ACHN (cell line): ENCODE measurements at places on chromosomes 7 and 10.

GRCh38 chr7:17681965-17682364 lies 258.3 kb downstream of the SNX13 start:
- no peak for DNase-seq

GRCh38 chr10:79044846-79045245 lies 23.9 kb upstream of the ZMIZ1 start:
- DNase-seq = no peak

- DNase-seq = no peak
Measured at GRCh38 chr7:111112439-111112838, 21.5 kb downstream of the LRRN3 start.

DNA sequence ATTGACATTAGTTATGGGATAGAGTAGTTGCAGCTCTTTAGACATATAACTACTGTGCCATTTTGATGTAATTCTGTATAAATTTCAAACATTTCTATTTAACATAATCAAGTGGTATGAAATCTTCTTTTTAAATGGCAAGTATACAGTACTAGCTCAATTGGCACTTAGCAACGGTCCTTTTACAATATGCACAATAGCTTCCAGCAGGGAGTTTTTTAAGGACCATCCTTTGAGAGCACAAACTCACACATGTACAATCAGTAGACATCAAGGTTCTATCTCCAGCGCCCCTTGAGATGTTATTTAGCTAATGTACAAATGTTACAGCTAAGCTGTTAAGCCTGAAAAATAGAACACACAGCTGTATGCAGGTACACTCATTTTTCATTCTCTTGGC lies 480.7 kb downstream of the TFEC start:
- DNase-seq = no peak

DNA sequence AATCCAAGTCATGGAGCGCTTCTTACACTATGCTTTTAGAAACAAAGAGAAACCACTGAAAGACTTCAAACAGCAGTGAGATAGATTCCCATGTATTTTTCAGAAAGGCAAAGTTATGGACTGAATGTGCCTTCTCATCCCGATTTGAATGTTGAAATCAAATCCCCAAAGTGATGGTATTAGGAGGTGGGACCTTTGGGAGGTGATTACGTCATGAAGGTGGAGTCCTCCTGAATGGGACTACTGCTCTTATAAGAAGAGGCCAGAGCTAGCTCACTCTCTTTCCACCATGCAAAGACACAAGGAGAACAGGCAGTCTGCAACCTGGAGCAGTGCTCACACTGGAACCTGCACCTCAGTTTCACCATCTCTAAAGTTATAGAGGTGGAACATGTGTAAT lies 1279.8 kb downstream of the GATA3 start:
- no peak for DNase-seq

DNA sequence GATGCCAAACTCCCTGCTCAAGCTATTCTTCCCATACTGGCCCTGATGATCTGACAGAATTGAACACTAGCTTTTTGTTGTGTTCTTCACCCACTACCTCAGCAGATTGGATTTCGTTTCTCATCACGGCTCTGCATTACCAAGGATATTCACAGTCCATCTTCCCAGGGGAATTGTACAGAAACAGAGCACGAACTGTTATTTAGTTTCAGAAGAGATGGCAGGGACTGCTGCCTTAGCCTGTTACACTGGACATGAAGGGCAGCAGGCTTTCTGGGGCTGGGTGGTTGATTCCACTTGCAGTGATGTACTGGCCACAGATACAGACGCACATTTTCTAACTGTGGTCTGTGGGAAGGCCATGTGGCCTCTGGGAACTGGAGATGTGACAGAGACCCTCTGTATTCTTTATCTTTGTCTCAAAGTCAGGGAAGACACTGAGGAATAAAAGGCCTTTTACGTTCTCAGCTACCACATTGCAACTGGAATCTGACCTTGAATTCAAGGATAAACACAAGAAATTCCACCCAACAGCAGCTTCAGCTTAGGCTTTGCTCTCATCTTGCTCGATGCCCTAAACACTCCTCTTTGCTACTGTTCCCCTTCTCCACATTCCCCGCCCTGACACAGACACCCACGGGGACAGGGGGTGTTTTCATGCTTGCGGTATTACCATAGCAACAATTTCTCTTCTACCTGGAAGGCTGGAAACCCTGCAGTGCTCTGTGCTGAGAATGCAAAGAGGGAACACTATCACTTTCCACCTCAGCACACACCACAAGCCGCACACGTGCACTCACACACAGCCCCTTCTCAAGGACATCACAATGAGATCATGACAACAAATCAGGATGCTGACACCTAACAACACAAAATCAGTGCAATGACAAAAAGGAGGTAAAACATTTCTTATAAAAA lies 81.7 kb downstream of the RNF216 start:
- no peak for DNase-seq

DNA sequence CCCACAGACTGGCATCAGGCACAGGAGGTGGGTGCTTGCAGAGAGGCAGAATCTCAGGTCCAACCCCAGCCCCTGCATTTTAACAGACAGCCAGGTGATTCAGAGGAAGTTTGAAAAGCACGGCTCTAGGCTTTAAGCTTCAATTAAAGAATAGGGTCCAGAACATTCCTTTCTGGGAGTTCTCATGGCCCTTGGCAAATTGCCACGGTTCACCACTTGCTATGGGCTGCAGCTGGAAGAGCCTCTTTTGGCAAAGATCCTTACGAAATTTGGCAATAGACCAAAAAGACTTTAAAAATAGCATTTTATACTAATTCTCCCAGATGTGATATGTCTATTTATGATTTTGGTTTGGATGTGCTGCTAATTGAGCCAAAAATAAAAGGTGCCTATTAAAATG lies 148.1 kb downstream of the ITGA8 start:
- DNase-seq = no peak

DNA sequence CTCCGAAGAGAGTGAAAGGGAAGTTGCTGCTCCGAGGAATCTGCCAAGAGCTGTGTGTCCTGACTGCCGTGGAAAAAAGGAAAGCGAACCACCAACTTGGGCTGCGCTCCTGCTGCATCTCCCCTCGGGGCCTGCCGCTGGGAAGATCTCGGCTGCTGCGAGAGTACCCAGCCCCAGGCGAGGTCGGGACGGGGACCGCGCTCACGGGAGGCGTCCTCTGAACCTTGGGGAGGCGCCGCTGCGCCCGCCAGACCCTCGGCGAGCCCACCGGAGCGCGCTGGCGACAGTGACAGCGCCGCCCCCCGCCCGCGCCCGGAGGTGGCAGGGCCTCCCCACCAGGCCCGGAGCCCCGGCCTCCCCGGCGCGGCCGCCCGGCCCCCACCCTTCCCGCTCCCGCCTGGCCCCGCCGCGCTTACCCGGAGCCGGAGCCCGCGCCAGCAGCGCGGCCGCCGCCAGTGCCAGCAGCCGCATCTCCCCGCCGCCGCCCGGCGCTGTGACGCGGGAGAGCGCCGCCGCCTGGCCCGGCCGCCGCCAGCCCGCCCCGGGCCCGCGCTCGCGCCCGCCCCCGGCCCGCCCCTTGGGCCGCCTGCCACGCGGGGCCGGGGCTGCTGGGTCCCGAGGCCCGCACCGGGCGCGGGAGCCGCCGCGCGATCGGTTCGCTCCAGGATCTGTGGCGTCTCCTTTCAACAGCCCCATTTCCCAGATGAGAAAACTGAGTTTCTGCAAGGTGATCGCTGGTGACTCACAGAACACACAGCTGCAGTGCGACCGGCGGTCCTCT lies at the start of gene VSTM4:
VSTM4 (minus strand) TSS at position 508 of the 781 bp plus-strand sequence; CDS start at position 471, 37 bp downstream.
- no peak for DNase-seq

GRCh38 chr7:21579341-21580072 lies 36.7 kb downstream of the DNAH11 start:
- DNase-seq = no peak

- no peak for DNase-seq
Measured at GRCh38 chr7:43692582-43693373, 36.5 kb downstream of the COA1 start.

GRCh38 chr10:21424459-21424861 lies 101.0 kb downstream of the SKIDA1 start:
- no peak for DNase-seq
